ENCODE measurements at places on chromosomes 2 and 18.
A peak's percentile ranks its signal among the peaks of the same experiment; 100 is the strongest.

GRCh38 chr2:25936889-25937545 is 45.3 kb downstream of the KIF3C start:
- DNase-seq = no peak

DNA sequence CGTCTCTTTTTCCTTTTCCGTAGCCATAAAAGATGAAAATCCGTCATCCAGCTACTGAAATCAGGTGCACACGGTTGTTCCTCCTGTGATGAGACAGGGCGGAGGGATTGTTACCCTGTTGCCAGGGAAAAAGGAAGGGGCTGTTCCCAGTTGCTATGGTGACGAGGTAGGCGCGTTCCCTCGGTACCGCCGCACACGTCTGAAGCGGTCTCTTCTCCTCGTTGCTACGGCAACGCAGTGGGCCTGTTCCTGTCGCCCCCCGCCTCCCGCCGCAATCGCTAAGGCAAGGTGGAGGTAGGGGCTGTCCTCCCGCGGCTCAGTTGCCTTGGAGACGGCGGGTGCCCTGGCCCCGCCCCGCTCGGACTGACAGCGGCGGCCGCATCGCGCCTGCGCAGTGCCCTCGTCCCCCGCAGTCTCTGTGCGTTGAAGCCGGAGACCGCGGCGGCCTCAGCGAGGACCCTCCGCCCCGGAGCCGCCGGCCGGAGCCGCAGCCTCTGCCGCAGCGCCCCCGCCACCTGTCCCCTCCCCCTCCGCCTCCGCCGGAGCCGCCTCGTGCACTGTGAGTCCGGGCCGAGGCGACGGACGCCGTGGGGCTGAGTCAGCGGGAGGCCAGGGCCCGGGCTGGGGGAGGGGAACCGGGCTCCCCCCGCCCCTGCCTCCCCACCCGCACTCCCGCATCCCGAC is at the start of gene MAPRE3:
MAPRE3 (plus strand) TSS at position 394 of the 684 bp plus-strand sequence. CDS start 51,582 bp downstream, outside the sequence.
- DNase-seq = peak; percentile 59

GRCh38 chr2:175630280-175631244 is 371.5 kb downstream of the LNPK start:
- no peak for DNase-seq

GRCh38 chr2:145408980-145409379 is 889.1 kb upstream of the ZEB2 start:
- DNase-seq = no peak

- DNase-seq = no peak
These were observed 34.6 kb downstream of the PRPF40A start for GRCh38 chr2:152682663-152683062.

All from hematopoietic multipotent progenitor cell treated with erythropoietin and hydrocortisone succinate and interleukin-3 and kit ligand, for 8 days (in vitro differentiated cells).